ENCODE measurements at places on chromosomes 2 and 18.

DNA sequence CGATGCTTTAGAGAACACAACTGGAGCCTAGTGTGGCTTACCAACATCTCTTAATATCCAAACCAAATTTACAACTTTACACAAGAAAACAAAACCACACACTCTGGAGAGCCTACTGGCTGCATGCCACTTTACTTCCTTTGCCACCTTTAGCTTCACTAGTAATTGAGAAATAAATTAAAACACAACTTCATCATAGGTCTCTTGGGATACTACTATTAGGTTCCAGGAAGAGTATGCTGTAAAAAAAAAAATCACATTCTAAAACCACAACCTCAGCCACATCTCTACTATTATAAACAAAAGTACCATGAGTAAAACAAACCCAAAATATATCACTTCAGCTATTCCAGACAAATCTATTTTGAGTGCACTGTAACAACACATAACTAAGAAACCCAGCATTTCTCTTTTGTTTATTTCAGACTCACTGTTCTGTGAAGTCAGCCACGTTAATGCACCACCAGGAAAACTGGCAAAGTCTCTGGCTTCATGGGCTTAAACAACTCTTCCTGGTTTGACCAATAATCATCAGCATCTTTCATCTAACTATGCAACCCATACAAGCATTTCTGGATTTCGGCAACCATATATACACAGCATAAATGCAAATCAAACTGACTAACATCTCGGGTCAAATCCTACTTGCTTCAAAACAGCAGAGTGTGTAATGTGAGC, 59.1 kb downstream of the REV1 start:
- no peak for DNase-seq

DNA sequence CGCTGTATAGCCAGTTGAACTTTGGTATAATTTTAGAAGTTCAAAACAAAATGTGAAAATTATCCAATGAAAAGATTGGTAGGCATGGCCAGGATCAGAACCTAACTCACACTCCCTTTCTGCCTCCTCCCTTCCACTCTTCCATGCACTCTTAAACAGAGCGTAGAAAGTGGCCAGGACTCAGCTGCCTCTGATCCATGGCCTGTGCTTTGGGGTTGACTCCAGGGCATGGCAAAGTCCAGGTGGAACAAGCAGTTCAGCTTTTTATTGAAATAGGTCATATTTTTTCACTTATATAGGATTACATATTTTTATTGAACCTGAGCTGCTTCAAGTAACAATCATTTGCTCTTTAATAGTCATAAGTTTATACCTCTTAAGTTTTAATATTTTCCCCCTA, 26.2 kb downstream of the INPP1 start:
- no peak for DNase-seq

DNA sequence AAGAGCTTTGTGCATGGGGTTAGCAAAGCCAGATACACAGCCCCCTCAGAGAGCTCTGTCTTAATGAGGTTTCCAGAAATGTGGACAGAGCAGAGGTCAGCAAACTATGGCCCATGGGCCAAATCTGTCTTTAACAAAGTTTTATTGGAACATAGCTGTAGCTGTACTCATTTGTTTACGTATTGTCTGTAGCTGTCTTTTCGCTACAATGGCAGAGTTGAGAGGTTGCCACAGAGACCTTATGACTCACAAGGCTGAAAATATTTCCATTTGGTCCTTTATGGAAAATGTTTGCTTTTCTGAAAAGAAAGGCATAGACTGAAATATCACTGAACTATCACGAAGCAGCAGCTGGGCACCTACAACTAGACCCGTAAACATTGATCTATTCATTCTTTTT, 841.8 kb downstream of the SLC4A3 start:
- no peak for DNase-seq

- DNase-seq, result no peak
These were observed 3.3 kb downstream of the HES6 start for GRCh38 chr2:238236571-238236970.

GRCh38 chr2:167862782-167863181, 384.6 kb downstream of the STK39 start:
- DNase-seq, result no peak

- no peak for DNase-seq
These were observed 6.4 kb upstream of the PSD4 start for GRCh38 chr2:113167115-113167932.

DNA sequence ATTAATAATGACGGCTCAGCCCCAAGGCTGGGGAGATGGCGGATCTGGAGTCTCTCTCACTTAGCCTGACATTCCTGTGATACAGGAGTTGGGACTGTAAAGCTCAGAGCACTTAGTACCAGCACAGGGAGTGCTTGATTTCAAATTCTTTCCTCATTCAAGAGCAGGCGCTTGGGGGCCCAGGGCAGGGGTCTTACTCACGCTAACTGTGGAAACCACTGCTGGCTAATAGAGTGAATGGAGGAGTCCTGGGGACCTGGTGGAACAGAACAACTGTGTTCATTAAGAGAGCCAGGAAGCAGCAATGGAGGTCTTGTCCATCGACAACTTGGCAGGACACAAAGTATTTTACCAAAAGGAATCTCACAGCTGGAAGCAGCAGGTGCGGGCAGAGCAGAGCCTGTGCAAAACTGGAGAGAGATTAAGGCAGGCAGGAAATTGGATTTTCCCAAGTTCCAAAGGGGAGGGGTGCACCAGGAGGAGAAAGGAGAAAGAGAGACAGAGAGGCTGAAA, 358.9 kb downstream of the TNS1 start:
- peak; percentile 26 for DNase-seq

- no peak for DNase-seq
These were observed 413.5 kb downstream of the TXNL1 start for GRCh38 chr18:56224669-56225561.

DNA sequence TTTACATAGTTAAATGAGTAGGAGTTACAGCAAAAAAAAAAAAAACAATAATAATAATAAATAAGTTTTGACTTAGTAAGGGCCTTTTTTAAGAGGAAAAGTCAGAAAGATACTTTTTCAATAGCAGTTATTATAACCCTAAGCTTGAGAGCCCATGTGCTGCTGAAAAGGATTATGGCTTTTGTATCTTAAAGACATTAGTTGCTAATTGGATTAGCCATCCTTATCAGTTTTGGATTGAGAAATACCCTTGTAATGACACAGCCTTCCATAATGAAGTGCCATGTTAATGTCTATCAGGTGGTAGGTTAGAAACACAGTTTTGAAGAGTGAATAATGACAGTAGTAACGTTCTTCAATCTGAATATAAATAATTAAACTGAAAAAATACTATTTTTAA, 554.0 kb downstream of the RIT2 start:
- DNase-seq, result peak; percentile 31

- no peak for DNase-seq
These were observed 8.3 kb downstream of the RAPGEF4 start for GRCh38 chr2:172743898-172744297.

DNA sequence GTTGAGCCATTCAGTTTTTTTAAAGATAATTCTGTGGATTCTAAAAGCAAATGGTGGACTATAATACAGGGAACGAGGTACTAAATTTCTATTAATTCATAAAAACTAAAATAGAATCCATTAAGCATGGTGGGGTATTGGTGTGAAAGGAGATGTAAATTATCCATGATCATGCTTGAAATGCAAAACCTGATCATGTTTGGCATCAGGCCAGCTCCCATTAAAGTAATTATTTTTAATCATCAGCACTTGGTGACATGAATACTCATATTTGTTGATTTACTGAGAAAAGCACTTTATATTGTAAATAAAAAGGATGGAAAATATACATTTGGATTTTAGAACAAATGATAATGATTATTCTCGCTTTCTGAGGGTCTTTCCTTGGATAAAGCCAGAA, 232.3 kb upstream of the MEIS1 start:
- DNase-seq, result no peak

DNA sequence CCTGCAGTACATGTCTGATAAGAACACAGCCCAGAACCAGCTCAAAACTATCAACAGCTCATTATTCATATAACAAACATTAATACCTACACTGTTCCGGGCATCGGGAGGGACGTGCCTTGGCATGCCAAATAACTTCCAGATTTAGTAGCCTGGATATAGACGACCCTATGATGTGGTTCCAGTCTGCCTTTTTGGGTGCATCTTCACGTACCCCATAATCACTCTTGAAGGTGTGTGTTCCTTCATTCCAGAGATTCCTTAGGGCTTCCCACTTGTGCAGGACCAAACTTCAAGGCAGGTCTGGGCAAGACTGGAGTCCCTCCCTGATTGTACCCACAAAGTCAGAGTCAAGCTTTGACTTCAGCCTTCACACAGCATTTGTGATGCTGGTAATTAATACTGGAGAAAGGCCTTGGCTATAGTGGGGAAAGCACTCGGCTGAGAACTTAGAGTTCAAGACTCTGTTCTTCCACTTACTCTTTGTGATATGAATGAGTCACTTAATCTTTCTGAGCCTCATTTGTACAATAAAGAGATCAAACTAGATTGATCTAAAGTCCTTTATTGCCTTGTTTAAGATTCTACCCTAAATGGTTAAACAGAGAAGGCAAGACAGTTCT, 27.7 kb upstream of the SPATS2L start:
- no peak for DNase-seq

- peak; percentile 37 for DNase-seq
These were observed 1.3 kb upstream of the DPYSL5 start for GRCh38 chr2:26846334-26847306.

- DNase-seq, result no peak
These were observed 909 bp downstream of the TGFA start for GRCh38 chr2:70552501-70553333.

- no peak for DNase-seq
These were observed 57.8 kb downstream of the HPCAL1 start for GRCh38 chr2:10360460-10360849.

DNA sequence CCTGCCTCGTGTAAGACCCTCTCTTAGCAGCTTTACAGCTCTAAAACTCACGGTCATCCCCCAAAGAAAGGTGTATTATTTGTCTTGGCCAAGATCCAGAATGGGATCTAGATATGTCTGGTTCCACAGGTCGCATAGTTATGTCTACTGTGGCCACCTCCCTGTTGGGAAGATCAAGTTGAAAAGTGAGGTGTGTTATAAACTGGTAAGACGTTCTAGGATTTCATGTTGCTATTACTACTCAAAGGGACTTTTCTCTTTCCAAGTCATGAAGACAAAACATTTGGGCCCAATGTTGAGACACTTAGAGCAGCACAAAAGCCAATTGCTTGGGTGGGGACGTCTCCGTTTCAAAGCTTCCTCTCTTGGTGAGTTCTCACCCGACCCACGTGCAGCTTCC, 766.0 kb downstream of the RNF144A start:
- no peak for DNase-seq

DNA sequence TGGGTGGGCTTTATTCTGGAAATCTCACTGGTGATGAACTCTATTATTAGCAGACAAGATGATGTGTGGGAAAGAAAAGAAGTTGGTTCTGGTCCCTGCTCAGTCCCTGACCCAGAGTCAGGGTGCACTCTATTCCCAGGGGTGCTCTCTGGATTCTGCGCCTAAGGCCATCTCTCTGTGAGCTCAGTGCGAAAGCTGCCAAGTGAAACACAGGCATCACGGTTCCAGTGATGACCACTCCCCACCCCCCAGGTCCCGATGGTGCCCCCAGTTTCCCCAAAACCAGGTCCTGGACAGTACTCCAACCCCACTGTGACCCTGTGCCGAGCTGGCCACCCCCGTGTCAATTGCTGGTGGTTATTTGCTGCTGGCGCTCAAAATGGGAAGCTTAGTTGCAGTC, 30.1 kb downstream of the RHOB start:
- no peak for DNase-seq

DNA sequence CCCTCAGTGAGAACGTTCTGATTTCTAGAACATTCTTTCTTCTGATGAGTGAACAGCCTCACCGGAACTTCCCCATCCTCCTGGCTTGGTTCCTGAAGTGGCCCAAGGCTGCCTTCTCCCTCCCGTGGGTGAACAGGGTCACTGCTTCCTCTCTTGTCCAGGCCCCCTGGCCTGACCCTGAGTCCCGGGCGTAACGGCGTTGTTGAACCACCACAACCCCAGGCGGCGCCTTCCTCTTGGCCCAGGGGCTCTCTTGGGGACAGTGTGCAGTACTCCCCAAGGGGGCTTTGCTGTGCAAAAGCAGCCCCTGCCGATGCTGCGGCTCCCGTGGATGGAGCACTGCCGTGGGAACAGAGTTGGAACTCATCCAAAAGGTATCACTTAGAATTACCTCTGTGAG, 147.2 kb downstream of the TSN start:
- DNase-seq, result no peak

GRCh38 chr2:226376516-226377180, 423.0 kb downstream of the IRS1 start:
- no peak for DNase-seq

DNA sequence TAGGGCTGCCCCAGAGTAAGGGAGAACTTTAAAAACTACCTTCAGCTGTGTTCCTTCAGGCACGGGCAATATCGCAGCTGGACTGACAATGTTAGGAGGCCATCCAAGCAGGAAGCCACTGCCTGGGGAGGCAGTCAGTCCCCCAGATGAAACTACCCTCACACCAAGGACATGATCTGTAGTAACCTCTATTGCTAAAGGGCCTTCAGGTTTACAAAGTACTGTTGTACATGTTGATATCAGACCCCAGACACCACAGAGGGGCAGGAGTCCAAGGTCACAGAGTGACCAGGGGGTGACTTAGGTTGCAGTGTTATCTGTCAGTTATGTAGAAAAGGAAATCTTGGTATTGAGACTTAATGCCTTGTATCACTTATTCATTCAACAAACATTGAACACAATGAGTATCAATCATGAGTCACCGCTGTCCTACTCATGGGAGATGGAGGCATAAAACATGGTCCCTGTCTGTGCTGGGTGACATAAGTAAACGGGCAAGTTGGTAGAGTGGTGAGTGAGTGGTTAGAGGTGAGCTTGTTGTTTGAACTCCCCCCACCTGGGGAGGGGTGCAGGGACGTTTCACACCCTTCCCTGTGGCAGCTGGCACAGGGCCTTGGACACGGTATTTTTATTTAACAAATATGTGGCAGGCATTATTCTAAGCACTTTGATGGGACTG, 7.1 kb downstream of the CABLES1 start:
- no peak for DNase-seq

- DNase-seq, result no peak
These were observed 71.7 kb downstream of the LONRF2 start for GRCh38 chr2:100250645-100251044.

DNA sequence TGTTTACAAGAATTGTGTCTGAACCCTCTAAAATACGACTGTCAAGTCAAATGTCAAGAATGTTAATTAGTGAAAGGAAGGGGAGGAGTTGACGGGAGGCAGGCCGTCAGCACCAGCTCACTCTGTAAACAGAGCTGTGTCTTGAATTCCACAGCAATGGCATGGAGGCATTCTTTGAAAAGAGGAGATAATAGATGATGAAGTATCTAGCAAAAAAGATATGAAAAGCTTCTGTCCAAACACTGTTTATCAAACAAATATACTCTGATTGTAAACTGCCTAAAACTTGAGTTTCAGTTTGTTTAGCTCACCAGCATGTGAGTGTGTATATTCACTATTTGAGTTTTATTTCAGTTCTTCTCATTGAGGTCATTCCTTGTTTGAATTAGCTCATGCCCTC, 94.7 kb upstream of the CDC42EP3 start:
- no peak for DNase-seq

DNA sequence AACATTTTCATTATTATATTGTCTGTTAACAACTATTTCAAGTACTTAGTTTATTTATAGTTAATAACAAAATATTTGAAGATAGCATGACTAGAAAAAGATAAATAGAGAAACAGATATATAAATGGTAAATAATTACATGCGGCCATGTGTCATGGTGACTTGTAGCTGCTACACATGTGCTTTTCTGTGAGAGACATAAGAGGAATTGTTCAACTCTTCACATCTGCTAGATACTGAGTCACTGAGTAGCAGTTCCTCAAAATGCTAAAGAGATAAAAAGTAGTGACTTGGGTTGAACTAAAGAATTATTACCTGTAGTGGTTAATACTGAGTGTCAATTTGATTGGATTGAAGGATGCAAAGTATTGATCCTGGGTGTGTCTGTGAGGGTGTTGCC, 37.5 kb upstream of the SCN9A start:
- no peak for DNase-seq
